ENCODE measurements at places on chromosomes 1 and 21. TPM values are rescaled to one million over a fixed set of nuclear protein-coding genes. Genes with fewer than 3 reads are reported as not detected.

GJC2 gene
- total RNA-seq, result 5.5 TPM

SH2D2A gene
- total RNA-seq, result not detected

AMY2A gene
- total RNA-seq, result not detected

AMIGO1 gene
- 9.1 TPM for total RNA-seq

XCL2 gene
- total RNA-seq, result 1.7 TPM

KCNJ9 gene
- not detected for total RNA-seq

CFHR3 gene
- total RNA-seq, result 0.51 TPM

GPR52 gene
- total RNA-seq, result 3.9 TPM

NBPF3 gene
- 11.3 TPM for total RNA-seq

PLPPR4 gene
- 18.3 TPM for total RNA-seq

OLFM3 gene
- total RNA-seq, result 0.92 TPM

LCE3E gene
- total RNA-seq, result not detected

HRNR gene
- not detected for total RNA-seq

GPR161 gene
- 10.1 TPM for total RNA-seq

ATXN7L2 gene
- 2.2 TPM for total RNA-seq

ELF3 gene
- total RNA-seq, result 122 TPM

WASF2 gene
- total RNA-seq, result 40.3 TPM

YOD1 gene
- 14.2 TPM for total RNA-seq

SLFNL1 gene
- total RNA-seq, result 1.1 TPM

TNNT2 gene
- total RNA-seq, result 98.3 TPM

NCMAP gene
- total RNA-seq, result 2.6 TPM

INTS3 gene
- 34.9 TPM for total RNA-seq

CBR3 gene
- total RNA-seq, result 6.5 TPM

IQGAP3 gene
- total RNA-seq, result 10.3 TPM

CFHR4 gene
- not detected for total RNA-seq

EPS8L3 gene
- not detected for total RNA-seq

RGS1 gene
- 31.6 TPM for total RNA-seq

HLX gene
- 8.3 TPM for total RNA-seq

ADGRB2 gene
- total RNA-seq, result 7.9 TPM

CYP4A22 gene
- not detected for total RNA-seq

Data from tongue (tissue), 3 donors.